Activated gamma-delta T cell (primary cell): ENCODE measurements at places on chromosomes 12 and 14.

DNA sequence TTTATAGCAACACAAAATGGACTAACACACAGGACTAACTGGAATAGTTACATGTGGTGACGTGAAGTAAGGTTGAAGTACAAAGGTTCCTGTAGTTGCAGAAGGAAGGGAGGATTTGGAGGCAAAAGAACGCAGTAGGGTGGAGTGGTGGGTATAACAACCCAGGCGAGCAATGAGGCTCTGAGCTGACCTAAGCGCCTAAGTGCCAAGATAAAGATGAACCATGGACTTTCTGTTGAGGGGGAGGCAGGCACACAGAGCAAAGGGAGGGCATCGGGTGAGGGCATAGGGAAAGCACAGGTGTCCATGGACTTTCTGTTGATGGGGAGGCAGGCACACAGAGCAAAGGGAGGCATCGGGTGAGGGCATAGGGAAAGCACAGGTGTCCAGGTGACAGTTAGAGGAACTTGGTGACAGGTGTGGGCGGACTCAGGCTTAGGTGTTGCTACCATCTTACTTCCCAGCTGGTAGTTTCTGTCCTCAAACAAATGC is 15.2 kb downstream of the SCNN1A start:
- no peak for DNase-seq

GRCh38 chr14:55587847-55588246 is 7.8 kb downstream of the KTN1 start:
- no peak for DNase-seq

DNA sequence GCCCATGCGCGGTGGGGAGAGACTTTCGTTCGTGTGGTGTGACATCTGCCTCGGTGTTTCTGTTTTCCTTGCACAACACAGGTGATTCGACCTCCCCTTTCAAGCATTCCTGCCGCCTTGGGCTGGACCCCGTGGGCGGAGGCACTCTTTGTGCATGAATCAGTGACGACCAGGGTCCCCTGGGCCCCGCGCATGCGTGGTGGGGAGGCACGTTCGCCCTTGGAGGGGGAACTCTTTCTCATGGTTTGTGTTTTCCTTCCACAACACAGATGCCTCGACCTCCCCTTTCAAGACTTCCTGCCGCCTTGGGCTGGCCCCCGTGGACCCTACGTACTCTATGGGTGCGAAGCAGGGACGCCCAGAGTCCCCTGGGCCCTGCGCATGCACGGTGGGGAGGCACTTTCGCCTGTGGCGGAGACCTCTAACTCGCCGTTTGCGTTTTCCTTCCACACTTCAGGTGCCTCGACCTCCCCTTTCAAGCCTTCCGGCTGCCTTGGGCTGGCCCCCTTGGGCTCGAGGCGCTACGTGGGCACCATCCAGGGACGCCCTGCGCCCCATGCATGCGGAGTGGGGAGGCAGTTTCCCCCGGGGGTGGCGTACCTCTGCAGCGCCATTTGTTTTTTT is 340.9 kb downstream of the ALG10 start:
- DNase-seq: no peak

DNA sequence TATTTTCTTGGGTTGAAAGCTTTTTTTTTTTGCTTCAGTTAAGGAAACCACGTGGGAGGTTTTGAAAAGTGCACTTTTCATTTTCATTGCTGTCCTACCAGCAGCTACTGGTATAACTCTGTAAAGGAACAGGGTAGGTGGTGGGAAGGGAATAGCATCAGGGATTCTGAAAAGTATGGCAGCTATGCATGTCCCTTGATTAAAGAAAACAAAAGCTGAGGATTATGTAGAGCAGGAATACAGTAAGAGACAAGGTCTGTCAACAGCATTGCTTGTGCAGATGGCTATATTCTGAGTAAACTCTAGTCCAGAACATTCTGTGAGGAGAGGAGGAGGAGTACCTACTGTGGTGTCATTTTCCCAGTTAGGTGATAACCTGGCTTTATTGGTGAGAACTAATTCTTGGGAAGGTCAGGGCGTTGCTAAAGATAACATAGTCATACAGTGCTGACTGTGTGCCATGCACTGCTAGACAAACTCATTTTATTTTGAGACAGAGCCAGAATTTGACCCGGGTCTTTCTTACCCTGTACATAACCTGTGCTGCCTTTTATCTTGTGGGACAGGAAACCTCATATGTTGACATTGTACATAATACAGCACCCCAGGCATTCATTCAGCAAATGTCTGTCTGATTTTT is 80.3 kb upstream of the TRAF3 start:
- DNase-seq: no peak

DNA sequence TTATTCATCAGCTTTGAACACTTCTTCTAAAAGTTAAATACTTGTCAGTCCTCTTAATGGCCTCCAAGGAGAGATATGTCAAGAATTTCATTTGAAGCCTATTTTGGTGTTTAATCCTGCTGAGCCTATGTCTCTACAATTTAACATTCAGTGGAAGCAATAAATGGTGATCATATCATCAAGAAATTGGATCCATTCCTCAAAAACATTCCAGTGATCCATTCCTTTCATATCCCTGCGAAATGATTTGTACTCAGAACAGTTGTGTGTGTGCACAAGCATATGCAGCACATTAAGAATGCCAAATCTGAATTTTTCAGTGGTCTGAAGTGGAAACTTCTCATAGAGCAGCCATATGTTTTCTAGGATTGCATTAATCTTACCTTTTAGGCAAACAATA is 373.7 kb upstream of the SYT1 start:
- DNase-seq: no peak

- DNase-seq: no peak
Observed at GRCh38 chr14:83467811-83468210, 1934.2 kb upstream of the SEL1L start.

GRCh38 chr14:70064136-70064865 is 124.5 kb downstream of the SLC8A3 start:
- DNase-seq: no peak

- DNase-seq: no peak
Observed at GRCh38 chr14:77141214-77142004, at the start of gene ZDHHC22. Gene ZDHHC22 (minus strand): TSS chr14:77141791. CDS start chr14:77139738, 2,053 bp downstream.

GRCh38 chr14:22472466-22472865 is 116.6 kb downstream of the DAD1 start:
- DNase-seq: no peak

GRCh38 chr12:39103552-39104165 is 198.3 kb upstream of the CPNE8 start:
- DNase-seq: no peak

DNA sequence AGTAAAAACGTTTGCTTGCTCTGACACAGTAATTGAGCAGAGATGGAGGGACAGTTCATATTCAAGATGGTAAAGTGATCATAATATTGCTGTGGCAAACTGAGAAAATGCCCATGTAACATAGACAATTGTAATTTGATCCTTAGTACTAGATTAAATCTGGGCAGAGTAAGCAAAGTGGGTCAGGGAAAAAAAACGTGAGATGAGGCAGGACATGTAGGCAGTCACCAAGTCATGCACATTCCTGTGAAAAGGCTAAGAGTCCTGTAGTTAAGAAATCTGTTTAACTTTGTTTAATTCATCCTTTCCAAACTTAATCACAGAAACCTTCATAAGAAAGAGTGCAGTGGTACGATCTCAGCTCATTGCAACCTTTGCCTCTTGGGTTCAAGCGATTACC is 16.1 kb downstream of the BTBD7 start:
- no peak for DNase-seq

GRCh38 chr12:130791629-130792028 is 47.4 kb downstream of the STX2 start:
- no peak for DNase-seq

DNA sequence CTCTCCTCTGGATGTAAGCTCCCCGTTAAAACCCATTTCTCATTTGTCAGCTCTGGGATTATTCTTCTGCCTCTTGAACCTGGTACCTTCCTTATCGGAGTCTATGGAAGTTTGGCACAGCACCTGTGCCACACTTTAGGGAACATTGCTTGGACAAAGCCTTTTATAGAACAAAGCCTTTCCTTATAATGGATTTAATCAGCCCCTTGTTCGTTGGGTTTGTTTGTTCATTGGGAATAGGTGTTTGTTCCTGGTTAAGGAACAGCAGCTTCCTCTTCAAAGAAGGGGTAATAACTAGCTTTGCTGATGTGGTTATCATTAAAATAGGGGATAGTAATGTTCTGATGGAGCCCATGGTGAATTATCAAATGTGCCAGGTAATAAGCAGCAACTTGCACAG is 70.4 kb downstream of the NRXN3 start:
- no peak for DNase-seq

DNA sequence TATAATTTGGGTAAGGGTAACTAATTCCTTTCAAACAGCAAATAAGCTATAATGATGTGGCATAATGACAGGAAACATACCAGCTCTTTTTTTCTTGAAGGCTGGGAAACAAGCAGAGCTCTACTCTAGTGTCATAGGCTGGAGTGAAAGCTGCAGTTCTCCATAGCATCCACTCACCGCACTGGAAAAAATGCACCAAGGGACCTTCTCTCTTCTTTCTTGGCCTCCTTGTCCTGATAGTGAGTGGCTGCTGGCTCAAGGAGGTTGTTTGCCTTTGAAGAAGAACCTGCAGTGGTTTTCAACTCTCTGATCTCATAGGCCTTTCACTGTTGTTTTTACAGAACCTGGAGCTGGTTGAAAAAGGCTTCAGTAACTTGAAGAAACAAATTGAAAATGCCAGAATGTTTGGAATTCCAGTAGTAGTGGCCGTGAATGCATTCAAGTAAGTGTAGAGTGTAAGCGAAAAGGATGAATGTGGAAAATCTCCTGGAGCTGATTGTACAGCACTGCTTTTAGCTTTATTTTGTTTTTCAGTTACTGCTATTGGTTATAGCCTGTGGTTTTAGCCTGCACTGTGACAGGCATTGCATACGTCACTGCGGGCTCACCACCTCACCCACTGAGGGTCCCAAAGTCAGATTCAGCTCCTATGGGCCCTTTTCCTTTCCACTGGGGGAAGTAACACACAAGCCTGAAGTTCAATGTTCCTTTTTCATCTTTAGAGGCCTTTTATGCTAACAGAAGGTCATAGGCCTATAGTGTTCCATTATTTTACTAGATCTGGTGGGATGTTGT is 17.2 kb upstream of the AKAP5 start:
- DNase-seq: no peak

GRCh38 chr14:100581228-100582145 is 5.7 kb downstream of the BEGAIN start:
- DNase-seq: no peak

- DNase-seq: no peak
Observed at GRCh38 chr14:68307790-68308168, 485.1 kb downstream of the ZFP36L1 start.

- DNase-seq: no peak
Observed at GRCh38 chr12:109729801-109730200, 16.2 kb downstream of the FAM222A start.

DNA sequence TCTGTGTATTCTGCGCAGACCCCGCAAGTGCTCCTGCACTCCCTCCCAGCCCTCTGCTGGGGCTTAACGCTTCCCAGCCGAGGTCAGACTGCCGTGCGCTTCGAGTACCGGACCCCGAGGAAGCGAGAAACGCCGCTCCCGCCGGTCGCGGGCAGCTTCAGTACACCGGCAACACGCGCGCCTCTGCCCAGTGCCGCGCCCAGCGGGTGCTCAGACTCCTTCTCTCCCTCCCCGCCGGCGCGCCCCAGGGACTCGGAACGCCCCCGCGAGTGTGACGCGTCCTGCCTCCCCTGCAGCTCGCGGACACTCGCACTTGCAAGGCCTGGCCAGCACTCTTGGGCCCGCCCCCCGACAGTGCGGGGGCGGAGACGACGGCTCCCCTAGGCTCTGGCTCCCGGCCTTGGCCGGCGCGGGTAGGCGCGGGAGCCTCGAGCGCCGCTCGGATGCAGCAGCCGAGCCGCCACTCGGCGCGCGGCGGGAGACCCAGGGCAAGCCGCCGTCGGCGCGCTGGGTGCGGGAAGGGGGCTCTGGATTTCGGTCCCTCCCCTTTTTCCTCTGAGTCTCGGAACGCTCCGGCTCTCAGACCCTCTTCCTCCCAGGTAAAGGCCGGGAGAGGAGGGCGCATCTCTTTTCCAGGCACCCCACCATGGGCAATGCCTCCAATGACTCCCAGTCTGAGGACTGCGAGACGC is at the start of gene PTGER2:
PTGER2 (plus strand) TSS at position 410 of the 692 bp plus-strand sequence; CDS start at position 647, 237 bp downstream.
- DNase-seq: peak; percentile 77

- no peak for DNase-seq
Observed at GRCh38 chr12:78431931-78432330, 432.6 kb upstream of the SYT1 start.

GRCh38 chr12:45302621-45303369 is 86.9 kb downstream of the ANO6 start:
- DNase-seq: no peak

- DNase-seq: no peak
Observed at GRCh38 chr12:123608182-123608581, 6.3 kb downstream of the DDX55 start.

DNA sequence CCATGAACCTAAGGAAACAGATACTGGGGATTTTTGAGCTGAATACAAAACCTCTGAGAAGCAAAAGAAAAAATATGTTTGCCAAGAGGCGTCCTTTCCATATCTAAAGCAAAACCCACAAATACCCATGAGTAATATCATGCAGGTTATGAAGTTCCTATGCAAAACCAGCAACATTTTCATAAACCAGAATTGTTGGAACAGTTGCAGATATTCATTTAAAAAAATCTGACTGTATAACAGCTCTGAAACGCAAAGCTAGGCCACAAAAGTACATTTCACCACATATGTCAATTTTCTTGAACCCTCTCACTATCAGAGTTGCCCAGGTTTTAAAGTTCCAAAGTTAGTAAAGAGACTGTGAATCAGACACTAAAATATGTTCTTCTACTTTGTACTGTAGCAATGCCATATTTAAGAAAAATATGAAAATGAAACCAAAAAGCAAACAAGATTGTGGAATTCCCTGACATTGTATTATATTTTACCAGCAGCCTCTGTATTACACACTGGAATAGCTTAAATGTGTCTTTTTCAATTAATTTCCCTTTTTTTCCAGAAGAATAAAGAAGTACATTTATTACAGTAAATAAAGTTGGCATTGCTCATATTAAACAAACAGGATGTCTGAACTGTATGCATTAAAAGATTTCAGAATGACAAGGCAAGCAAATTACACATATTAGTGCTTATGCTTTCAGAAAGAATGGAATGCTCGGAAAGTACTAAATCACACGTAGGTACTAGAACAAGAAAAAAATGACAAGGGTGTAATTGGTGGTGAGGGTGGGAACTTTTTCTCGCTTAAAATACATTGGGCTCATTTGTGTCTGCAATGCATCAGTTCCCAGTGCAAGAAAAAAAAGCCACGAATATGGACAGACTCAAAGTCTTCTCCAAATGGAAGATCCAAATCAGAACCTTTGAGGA is 33.6 kb upstream of the HIF1A start:
- DNase-seq: no peak

DNA sequence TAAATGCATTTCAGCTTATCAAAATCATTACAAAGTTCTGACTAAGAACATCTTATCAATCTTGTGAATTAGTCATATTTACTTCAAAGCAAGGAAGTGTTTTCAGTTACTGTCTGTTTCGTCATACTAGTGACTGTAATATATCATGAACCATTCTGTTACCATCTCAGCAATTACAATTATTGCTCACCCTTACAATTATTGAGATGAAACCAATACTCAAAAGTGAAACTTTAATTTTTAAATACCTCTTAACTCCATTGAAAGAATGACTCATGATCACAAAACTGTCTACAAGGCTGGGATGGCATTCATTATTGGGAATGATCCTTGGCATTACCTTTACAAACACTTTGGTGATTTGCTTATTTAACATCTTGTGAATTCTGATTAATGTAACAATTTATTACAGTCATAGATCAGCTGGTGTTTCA is 90.3 kb downstream of the RPS6KA5 start:
- DNase-seq: no peak
